DMS 273 treated with DMSO at 0.1 percent for 48 hours (cell line): ENCODE measurements at places on chromosomes 2 and 18.

DNA sequence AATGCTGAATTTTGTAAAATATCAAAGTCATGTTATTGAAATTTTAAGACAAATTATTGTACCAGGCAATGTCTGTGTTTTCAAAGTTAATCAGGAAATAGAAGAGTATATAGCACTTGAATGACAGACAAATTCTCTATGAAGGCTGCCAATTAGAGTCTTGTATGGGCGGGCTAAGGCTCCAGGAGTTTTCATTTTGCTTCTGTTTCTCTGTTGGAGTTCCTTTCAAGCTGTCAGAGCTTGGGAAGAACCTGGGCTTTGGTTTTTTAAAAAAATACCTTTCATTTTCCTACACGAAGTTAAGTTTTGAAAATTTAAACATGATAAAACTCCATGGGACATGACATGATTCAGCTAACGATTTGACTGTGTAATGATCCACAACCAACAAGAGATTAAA lies 339.0 kb upstream of the KCNH7 start:
- DNase-seq, result no peak

GRCh38 chr2:28539118-28539541 lies 43.3 kb downstream of the PLB1 start:
- DNase-seq, result no peak

GRCh38 chr2:584863-585823 lies 92.1 kb downstream of the TMEM18 start:
- DNase-seq, result no peak

- peak; percentile 25 for DNase-seq
Observed at GRCh38 chr2:26847655-26848335, at the start of gene DPYSL5. TSS of gene DPYSL5 (plus strand) at chr2:26848132. CDS start at chr2:26898500, 50,368 bp downstream.

DNA sequence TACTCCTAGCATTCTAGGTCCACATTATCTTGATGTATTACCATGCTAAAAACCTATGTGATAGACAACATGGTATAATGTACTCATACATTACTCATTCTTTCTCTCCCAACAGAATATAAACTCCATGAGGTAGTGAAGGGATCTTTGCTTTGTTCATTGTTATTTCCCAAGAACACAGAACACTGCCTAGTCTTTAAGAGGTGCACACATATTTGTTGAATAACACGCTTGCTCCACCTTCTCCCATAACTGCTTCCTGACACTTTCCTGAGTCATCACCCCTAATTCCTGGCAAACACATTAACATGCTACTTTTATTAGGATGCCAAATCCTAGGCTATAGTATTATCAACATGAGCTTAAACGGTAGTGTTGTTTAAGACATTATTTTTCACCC lies 41.3 kb downstream of the REV1 start:
- no peak for DNase-seq

DNA sequence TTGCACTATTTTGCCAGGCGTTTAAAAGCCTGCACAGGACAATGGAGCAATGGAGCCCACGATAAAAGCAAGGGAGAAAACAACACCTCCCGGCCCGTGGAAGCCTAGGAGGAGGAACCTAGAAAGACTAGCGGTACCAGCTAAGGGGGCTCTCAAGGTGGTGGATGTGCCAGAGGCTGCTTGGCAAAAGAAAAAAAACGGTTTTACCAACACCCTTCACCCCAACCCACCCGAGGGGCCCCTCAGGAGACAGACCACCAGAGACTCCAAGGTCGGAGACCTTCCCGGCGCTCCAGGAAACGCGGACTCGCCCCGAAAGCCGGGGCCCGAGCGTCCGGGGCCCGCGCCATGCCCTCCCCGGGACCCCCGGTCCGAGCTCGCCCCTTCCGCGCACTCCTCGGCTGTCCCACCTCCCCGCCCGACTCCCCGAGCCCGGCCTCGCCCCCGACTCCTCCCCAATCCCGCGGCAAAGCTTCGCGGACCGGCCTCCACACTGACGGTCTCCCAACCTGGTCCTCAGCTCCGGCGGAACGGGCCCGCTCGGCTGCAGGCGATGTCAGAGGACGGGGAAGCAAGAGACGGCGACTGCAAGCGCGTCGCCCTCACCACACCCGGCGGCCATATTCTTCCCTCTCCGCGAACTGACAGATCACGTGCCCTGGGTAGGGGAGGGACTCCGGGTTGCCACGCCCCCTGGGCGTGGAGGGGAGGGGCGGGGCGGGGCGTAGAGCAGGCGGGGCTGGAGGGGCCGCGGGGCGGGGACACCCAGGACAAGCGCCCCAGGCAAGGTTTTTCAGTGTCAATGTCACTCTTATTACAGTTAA lies at the start of gene KIDINS220:
KIDINS220 (minus strand) TSS at position 643 of the 824 bp plus-strand sequence. CDS start 10,520 bp downstream, outside the sequence.
- DNase-seq, result peak; percentile 50

DNA sequence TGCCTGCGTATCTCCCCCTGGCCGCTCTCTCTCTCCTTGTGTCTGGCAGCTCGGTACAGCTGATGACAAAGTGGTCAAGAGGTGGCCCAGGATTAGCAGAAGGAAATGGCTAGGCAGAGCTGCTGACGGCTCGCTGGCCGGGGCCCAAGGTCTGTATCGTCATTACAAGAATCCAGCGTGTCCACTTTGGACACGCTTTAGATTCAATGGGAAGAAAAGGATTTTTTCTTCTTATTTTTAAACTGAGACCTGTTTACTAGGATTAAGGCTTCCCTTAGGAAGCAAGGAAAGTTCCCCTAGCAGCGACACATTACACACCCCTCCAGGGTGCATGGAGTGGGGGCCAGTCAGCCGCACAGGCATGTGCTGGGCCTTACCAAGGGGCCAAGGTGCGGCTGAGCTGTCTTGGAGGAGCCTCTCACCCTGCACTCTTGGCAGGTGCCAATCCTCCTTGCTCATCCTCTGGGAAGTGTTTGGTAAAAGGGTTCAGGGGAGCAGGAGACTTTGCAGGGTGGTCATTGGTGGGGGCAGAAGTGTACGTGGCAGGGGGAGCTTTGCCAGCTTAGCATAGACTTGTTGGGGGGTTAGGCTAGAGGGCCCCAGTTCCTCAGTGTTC lies 76.8 kb downstream of the POLR1A start:
- no peak for DNase-seq

DNA sequence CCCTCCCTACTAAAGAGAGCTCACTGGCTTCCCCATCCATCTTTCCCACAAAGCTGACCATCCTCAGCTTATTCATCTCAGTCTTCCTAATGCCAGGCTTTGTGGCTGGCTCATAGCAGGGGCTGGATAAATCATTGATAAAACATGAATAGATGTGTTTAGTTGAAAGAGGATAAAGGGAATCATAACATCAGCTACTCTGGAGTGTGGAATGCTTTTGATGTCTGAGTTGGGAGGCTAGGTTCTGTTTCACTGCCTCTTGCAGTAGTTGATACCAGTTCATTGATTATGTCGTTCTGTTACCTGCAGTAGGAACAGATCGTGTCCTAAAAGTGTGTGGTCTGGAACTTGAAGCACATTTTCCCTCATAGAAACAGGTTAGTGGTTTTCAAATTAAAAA lies 66.3 kb upstream of the HK2 start:
- DNase-seq, result no peak

- DNase-seq, result no peak
Observed at GRCh38 chr2:239249048-239249447, 151.8 kb downstream of the HDAC4 start.

DNA sequence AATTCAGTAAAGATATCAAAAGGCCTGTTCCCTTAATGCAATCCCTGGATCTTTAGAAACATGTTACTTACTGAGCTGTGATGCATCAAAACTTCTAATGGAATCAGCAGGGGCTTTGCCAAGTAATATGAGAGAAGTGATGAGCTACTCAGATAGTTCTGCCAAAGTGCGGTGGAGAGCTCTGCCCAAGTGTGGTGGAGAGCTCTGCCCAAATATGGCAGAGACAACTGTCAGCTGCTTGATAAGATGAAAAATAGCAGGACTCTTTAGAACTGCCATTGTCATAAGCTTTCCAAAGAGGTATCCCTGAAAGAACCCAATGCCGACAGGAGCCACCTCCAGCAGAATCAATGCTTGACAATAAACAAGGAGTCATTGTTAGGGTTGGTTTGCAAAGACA lies 167.9 kb upstream of the SLC39A10 start:
- no peak for DNase-seq

- no peak for DNase-seq
Observed at GRCh38 chr18:5756823-5757222, 138.5 kb downstream of the TMEM200C start.

DNA sequence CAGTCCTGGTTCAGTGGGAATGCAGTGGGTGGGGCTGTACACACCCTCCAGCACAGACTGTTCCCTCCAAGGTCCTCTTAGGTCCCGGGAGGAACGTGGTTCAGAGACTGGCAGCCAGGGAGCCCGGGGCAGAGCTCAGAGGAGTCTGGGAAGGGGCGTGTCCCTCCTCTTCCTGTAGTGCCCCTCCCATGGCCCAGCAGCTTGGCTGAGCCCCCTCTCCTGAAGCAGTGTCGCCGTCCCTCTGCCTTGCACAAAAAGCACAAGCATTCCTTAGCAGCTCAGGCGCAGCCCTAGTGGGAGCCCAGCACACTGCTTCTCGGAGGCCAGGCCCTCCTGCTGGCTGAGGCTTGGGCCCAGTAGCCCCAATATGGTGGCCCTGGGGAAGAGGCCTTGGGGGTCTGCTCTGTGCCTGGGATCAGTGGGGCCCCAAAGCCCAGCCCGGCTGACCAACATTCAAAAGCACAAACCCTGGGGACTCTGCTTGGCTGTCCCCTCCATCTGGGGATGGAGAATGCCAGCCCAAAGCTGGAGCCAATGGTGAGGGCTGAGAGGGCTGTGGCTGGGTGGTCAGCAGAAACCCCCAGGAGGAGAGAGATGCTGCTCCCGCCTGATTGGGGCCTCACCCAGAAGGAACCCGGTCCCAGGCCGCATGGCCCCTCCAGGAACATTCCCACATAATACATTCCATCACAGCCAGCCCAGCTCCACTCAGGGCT lies 17.5 kb upstream of the FAHD2A start:
- DNase-seq, result no peak

GRCh38 chr18:47215554-47216138 lies 35.8 kb downstream of the SKOR2 start:
- DNase-seq, result peak; percentile 38

DNA sequence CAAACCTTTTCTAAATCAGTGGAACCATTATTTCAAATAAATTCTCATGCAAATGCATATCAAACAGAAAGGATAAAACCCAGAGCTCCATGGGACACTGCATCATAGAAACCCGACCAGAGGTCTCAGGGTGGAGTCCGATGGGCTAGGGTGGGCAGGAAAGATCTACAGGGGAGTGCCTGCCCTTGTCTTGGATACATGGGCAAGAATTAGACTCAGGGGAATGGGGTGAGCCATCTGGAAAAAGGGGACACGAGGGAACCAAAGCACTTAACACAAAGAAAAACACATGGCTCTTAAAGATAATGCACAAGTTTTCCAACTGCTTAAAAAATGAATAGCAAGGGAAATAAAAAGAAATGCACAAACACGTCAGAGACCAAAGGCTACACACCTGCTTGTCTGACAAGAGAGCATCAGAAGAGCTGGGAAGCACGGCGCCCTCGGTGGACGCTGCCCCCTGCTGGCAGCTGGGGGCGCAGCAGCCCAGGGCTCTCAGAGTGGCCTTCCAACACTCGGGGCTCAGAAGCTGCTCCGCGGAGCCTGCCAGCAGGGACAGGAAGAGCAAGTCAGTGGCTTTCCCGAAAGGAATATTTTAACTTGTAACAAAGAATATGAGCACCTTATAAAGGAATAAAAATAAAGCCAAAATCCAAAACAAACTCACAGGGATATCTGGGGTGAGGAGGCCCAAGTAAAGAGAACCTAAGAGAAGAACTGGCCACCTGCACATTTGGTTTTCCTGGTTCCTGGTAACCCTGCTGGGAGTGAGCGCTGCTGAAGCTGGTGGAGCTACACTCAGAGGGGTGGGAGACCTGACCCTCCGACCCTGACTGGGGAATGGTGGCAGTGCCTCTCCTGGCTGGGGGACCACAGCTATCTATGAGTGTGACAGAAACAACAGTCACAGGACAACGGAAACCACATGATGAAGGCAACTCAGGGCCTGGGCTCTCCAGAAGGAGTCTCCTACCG lies 54.5 kb downstream of the SIGLEC15 start:
- DNase-seq, result peak; percentile 9

DNA sequence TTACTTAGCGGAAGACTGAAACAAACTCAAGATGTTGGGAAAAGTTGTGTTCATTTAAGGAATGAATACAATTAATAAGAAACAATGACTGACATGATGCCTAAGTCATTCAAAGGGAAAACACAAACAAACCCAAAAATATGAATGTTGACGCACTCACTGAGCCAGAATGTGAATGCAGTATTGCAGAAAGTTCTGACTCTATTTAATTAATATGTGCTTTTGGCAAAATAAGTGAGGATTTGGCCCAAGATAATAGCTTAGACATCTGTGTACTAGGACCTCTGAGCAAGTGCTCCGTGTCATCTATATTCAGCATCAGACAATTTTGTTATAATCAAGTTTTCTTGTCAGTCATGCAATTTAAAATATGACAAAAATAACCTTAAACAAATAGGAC lies 1138.8 kb upstream of the NXPH2 start:
- no peak for DNase-seq

DNA sequence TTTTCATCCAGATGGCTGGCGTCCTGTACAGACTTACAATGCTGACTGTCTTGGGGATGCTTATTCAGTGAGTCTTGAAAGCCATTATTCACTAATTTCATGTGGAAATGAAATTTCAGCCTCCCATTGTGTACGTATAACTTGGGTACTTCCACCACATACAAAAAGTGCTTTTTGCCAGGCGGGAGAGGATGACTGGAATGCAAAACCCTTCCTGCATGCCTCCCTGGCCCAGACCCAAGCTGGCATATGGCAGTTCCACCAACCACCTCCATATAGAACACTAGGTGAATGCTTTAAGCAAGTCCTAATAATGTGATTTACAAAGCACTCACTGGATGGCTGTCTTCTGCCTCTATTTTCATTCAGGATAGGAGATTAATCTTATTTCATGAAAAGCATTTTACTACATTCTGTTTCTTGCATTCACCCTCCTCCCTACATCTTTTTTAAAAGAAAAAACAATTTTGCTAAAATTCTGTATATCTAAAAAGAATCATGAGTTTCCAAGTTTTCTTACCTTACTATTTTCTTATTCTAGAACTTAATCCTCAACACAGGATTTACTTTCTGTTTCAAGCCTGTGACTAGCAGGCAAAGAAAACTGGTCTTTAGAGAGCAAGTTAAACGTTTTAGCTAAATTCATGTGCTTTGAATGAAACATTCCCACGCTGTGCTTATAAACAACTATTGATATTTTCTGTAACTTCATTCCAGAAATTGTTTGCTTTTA lies 327.6 kb downstream of the NCKAP5 start:
- peak; percentile 67 for DNase-seq

- no peak for DNase-seq
Observed at GRCh38 chr2:1784986-1785617, 40.8 kb upstream of the PXDN start.

- DNase-seq, result no peak
Observed at GRCh38 chr18:26700728-26701127, 152.4 kb upstream of the KCTD1 start.

GRCh38 chr2:102310964-102311640 lies at the start of gene IL1RL1:
TSS of gene IL1RL1 (plus strand) at chr2:102311563. CDS start at chr2:102338265, 26,702 bp downstream.
- no peak for DNase-seq

GRCh38 chr2:133780099-133780996 lies 212.1 kb upstream of the NCKAP5 start:
- DNase-seq, result peak; percentile 45

DNA sequence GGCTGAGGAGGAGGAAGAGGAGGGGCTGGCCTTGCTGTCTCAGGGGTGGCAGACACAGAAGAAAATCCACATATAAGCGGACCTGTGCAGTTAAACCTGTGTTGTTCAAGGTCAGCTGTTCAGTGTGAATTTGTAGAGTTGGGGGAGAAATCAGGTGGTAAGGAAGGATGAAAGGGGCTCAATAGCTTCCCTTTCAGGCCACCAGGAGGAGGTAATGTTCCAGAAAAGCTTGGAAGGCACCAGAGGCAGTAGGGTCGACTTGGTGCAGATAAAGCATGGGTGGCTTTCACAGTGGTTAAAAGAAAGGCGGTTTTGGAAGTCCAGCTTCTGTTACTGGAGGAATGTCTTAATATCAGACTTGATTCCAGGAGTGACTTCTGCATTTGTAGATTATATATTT lies 167.4 kb downstream of the THSD7B start:
- DNase-seq, result peak; percentile 11
